Fibroblast of the aortic adventitia (primary cell): ENCODE measurements at places on chromosomes 16 and 17. TPM values are rescaled to one million over a fixed set of nuclear protein-coding genes. Genes with fewer than 3 reads are reported as not detected.

Gene ALOX15B
- 0.57 TPM in 1 of 2 replicates, not detected in the other for total RNA-seq

Gene MYH8
- total RNA-seq = not detected in 2 replicates

Gene SHBG
- 0.25 and 0.36 TPM in 2 replicates for total RNA-seq

Gene GP2
- total RNA-seq = not detected in 2 replicates

Gene MRPL58
- 26.2 and 31.4 TPM in 2 replicates for total RNA-seq

Gene DERL2
- 11.2 and 45.6 TPM in 2 replicates for total RNA-seq

Gene ZNF19
- 3.5 and 14.7 TPM in 2 replicates for total RNA-seq

DNA sequence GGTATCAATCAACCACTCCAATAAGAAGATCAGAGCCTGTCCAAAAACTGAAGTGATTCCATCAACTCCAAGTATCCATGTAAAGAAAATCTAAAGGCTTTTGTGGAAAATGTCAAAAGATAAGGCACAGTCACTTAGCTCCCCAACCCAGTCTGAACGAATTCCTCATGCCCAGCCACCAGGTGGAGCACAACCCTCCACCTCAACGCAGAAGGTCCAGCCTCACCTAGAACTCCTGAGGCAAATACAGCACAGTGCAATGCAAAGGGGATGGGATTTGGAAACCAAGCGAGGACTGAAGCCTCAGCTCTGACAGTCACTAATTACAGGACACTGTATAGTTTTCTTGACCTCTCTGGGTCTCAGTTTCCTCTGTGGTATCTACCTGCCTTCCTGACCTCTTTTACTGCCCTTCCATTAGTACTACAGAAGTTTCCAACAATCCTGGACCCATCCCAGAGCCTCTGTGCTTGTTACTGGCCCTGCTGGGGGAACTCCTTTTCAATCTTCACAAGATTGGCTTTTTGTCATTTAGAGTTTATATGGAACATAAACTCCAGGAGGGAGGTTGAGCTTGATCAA is 2.0 kb downstream of the NCBP3 start:
- DNase-seq = peak; percentile 34
